Mammary epithelial cell (primary cell): ENCODE measurements at places on chromosomes 12 and 14.

- DNase-seq, result no peak
Measured at GRCh38 chr14:55766071-55766470, 186.1 kb downstream of the KTN1 start.

DNA sequence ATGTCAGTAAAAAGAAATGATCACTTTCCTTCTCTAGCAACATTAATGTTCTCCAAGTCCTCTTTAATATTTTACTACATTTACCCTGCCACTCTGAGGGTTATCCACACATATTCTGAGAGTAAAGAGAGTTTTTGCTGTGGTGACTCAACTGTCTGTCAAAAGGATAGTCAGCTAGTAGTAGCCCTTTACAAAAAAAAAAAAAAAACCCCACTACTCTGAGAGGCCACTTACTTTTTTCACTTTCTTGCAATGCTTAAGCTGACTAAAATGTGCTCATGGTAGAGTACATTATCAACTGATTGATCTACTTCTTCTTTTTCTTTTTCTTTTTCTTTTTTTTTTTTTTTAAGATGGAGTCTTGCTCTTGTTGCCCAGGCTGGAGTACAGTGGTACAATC lies 27.6 kb upstream of the PPM1A start:
- DNase-seq, result no peak

GRCh38 chr14:70857496-70857890 lies 48.2 kb upstream of the MAP3K9 start:
- DNase-seq, result no peak

DNA sequence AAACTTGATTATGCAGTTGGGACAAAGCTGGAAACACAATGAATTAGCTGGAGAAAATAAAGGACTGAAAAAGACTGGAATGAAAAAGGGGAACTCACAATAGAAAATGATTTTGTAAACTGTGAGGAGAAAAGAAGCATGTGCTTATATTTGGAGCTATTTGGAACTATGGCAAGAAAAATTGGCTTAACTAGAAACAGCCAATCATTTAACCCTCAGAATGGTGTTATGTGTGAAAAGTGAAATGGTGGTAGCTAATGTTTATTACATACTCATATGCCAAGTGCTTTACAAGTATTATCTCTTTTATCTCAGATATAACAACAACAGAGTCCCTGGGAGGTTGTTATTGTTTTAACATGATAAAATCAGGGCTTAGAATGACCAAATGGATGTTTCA lies 583.1 kb upstream of the SEL1L start:
- no peak for DNase-seq

DNA sequence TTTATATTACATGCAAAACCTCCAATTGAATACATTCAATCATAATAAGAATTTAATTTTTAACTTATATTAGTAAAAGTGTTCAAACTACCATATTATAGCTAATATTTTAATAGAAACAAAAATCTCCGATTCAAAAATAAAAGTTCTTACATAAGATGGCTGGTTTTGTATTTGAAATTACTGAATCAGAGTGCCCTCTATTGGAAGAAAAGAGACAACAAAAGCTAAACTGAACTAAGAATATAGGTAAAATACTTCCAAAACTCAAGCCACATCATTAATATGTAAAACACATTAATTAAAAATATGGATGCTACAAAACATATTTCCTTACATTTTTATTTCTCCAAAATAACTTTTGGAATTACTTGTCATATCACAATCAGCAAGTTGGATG lies 120.3 kb downstream of the GARIN6 start:
- DNase-seq, result peak; percentile 5

DNA sequence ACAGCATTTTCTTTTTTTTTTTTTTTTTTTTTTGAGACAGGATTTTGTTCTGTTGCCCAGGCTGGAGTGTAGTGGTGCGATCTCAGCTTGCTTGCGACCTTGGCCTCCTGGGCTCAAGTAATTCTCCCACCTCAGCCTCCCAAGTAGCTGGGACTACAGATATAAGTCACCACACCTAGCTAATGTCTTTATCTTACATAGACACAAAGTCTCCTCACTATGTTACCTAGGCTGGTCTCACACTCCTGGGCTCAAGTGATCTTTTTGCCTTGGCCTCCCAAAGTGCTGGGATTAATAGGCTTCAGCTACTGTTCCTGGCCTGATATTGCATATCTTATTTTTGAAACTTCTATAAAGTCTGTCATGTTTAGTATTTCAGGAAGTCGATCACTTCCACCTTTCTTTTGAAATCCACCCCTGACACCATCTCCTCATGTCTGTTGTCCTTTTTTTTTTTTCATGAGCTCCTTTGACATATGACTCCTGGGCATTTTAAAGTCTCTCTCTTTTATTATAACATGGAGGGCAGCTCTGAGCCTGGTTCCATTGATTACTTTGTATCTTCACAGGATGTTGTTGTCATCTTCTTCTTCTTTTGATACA lies 5.9 kb upstream of the A2ML1 start:
- no peak for DNase-seq

DNA sequence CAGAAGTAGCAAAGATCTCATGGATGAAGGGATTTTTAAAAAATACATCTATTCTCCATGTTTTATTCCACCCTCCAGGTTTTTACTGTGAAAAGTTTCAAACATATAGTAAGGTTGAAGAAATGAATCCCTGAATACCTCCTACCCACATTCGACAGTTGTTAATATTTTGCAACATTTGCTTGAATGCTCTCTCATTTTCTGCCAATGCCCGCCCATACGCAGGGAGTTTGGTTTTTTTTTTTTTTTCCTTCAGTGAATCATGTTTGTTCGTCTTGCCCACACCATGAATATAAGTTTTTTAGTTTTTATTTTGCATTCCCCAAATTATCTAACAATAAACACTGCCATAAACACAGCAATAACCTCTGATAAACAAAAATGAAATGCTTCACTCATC lies 82.9 kb downstream of the MAP1LC3B2 start:
- no peak for DNase-seq
